ENCODE measurements at places on chromosomes 3 and 15.

DNA sequence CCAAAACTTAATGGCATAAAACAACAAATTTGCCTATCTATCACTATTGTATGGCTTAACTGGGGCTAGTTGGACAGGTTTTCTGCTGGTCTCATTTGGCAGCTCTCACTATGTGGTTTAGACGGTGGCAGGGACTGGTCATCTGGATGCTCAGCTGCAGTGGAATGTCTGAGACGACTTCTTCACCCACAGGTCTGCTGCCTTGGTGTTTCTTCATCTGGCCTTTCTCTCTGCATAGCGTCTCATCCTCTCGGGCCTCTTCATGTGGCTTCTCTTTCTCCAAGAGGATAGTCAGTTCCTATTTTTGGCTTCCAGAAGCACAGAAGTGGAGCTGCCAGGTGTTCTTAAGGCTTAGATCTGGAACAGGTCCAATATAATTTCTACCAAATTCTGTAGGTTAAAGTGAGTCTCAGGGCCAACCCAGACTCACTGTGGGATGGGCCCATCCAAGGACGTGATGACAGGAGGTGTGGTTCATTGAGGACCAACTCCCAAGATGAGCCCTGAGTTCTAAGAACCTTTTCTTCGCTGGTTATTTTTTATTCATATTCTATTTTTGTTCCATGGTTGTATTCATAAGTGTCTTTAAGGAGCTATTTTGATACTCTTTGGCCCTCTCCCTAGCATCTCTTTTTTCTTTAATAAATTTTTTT is 18.6 kb downstream of the UBE2Q2 start:
- DNase-seq = no peak

DNA sequence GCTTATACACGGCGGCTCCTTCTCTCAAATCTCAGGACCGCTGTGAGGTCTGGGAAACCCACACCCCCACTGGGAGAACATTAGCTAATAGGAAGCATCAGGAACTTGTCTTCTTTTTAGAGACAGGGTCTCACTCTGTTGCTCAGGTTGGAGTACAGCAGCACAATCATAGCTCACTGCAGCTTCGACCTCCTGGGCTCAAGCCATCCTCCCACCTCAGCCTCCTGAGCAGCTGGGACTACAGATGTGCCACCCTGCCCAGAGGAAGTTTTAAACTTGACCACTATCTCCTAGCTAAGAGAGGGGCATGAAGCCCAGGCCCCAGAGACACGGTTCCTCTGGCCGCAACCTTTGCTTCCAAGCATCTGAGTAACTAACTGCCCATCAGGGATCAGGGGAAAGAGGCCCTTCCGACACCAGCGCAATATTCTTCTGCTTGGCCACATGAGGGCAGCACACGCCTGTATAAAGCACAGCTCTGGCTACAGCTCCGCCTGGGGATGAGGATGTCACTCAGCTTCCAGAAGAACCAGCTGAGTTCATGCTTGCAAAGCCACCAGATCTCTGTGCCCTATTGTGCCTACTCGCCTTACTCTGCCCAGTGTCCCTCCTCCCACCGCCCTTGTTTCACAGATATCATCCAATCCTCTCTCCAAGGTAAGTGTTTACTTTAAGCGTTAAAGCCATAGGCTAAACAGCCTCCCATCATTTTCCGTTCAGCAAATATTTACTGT is 57.6 kb upstream of the SLC6A11 start:
- DNase-seq = peak; percentile 31

DNA sequence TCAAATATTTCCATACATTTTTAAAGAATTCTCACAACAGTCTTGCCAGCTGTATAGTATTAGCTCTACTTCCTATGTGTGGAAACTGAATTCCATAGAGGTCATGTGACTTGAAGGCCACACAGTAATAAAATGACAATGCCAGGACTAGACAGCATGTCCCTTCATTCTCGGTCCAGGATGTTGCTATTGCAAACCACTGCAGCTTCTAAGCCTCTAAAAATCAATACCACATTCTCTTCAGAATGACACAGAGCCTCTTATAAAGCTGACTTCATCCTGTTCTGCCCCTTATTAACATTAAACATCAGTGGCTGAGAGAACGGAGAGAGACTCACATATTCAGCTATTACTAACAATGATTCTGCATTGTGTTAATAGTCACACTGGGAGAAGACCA is 240.3 kb upstream of the PEX5L start:
- DNase-seq = no peak

DNA sequence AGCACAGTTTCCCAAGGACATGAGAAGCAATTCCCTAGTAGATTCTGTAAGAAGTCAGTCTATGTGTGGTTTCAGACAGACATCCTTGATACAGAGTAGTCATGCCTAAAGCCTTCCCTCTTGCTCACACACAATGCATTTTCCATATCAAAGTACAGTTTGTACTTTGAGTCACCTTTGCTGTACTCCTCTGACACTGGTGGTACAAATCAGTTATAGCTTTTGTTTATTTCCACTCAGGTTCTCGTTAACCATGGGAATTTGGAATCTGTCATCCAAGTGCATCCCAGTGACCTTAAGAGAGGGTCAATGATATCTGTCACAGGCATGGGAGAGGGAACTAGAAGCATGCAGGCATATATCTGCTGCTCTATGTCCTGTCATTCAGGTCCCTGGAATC is 3.6 kb upstream of the GNB4 start:
- DNase-seq = no peak

DNA sequence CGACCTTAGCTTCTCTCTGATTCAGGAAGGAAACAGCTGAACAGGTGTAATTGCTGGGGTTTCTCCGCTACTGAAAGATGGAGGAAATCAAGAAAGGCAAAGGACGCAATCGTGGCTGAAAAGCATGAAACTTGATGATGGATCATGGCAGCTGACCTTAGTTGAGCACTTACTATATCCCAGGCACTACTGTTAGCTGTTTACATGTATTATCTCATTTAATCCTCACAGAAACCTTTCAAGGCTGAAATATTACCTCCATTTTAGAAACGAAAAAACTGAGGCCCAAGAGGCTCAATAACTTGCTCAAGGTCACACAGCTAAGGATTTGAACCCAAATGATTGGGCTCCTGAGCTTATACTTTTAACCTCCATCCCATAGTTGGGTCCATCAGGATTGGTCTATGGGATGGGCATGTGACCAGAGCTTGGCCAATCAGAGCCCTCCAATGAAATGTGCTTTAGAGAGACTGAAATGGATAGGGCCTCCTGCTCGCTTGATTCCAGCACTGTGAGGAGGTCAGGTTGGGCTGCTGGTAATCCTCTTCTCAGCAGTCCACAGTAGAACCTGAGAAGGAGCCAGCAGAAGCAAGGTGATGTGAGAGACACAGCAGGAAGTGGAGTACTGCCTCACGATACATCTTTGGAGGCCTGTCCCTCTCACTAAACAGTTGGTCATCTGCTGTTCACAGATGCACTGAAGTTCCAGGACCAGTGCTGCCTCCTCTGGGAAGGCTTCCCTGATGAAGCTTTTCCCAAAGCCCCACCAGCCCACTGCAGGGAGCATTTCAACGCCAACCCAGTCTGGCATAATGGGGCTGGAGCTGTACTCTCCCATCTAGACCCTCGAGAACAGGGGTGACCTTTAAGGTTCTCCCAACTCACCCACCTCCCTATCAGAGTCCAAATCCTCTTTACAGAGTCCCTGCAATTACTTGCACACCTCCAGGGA is 10.4 kb downstream of the CLN6 start:
- no peak for DNase-seq

GRCh38 chr3:105542282-105543019 is 175.7 kb downstream of the ALCAM start:
- no peak for DNase-seq

DNA sequence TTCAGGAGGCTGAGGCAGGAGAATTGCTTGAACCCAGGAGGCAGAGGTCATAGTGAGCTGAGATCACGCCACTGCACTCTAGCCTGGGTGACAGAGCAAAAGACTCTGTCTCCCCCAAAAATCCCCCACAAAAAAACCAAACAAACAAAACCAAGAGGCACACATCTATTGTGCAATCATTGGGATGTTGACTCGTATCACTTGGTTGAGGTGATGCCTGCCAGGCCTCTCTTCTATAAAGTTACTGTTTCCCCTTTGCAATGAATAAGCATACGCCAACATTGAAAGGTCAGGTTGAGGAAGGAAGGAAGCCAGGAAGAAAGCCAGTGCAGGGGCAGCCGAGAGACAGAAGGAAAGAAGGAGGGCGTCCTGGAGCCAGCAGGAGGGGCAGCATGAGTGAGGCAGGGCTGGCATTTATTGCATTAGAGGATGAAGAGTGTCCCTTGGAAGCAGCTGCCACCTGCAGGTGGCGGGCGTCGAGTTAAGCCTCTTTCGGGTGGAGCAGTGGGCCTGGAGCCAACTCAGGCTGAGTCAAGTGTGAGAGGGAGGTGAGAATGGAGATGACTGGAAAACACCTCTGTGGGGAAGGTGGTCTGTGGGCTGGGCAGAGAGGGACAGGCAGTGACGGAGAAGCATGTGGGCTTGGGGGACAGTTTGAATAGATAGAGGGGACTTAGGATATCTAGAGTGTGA is 8.3 kb upstream of the CSPG4 start:
- DNase-seq = no peak

- DNase-seq = no peak
Observed at GRCh38 chr3:100001083-100001482, 113.2 kb downstream of the FILIP1L start.

DNA sequence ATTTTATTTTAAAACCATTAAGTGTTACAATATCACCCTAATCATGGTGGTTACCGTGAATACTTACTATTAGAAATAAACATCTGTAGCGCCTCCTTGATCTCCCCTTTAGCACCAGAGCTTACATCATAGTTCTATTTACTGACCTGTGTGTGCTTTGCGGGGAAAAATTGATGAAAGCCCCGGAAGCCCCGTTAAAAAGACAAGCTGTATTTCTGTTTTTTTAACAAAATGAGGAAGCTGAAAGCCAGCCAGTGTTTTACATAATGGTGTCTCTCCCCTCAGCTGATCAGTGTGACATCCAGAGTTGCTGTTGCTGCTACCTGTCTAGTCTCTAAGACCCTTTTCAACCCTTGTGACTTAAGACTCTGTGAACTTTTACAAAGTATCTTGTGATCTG is 100.8 kb downstream of the OPA1 start:
- DNase-seq = no peak

GRCh38 chr3:95217661-95218060 is 1154.8 kb downstream of the NSUN3 start:
- DNase-seq = no peak

DNA sequence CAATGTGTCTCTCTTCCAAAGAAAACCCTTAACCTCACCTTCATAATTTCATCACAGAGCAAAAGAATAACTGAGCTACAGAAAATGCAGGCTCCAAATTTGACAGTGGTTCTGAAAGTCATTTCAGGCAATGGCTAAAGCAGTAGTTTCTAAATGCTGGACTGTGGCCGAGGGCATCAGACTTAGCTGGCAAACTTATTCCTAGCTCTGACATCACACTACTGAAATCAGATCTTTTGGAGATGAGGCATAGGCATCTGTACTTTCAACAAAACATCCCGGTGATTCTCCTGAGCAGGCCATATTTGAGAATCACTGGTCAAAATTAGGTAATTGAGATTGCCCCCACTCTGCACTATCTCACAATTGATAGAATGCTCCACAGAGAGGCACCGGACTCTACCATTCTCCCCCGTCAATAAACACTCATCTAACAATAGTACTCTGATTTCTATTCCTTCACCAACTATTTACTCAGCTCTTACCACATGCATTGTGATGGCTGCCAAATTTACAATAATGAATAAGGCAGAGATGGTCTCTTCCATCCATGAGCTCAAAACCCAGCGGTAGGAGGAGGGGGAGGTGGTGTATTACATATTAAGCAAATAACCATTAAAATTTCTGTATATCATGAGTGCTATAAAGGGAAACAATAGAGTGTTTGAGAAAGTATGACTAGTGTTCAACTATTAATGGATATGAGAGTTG is 57.3 kb upstream of the SPRED1 start:
- DNase-seq = no peak

GRCh38 chr15:40065166-40065565 is 26.2 kb upstream of the SRP14 start:
- DNase-seq = no peak

GRCh38 chr15:92166751-92167405 is 226.8 kb upstream of the ST8SIA2 start:
- no peak for DNase-seq

DNA sequence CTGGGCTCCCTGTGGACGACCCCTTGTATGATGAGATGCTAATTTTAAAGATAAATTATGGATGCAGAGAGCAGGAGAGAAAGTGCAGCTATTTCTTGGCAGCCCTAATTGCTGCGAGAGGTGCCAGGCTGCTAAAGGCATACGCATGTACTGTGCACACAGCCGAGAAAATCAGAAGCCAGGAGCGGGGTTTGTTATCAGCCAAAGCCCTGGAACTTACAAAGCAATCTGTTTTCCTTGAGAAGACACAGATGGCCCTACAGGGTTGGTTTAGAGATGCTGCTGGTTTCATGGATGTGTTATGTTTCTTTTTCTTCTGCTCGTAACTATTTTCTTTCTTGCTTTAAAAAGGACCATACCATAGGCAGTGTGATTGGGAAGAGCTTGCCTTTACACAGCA is 11.7 kb upstream of the CCK start:
- no peak for DNase-seq

DNA sequence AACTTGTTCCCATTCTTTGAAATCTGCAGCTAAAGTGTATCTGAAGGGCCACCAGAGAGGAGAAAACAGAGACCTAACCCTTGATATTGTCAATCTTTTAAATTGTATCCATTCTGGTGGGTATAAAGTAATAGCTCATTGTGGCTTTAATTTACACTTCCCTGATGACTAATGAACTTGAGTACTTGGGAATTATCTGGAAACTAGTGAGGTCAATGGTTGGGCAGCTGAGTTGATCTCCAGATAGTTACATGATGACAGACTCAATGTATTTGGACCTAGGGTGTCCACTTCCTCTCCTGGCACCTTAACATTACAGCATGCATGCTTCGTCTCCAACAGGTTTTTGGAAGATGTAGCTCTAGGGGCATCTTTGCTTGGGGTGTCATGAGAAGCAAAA is 195.2 kb downstream of the PDCD6IP start:
- DNase-seq = no peak

- DNase-seq = peak; percentile 45
Observed at GRCh38 chr3:120162400-120162799, 68.2 kb upstream of the GSK3B start.

DNA sequence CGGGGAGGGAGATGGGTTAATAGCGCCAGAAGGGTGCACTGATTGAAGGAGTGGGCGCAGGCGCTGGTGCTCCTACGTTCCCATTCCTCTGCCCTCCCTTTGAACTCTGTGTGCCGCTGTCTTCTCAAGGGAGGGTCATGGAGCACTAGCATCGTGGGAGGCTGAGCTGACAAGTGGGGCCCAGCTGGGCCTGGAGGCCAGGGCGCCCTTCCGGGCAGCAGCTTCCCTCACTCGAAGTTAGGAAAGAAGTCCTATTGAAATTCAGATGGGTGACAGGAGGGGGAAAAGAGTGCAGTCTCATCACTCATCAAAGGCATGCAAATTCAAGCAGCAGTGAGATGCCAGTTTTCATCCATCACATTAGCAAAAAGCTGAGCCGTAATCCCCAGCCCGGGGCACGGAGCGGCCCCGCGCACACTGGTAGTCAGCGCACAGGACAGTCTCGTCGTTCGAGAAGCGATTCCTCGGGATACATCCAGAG is 128.2 kb downstream of the LRRK1 start:
- DNase-seq = no peak

All from AG09309 (cell line).